Bronchial epithelial cell (primary cell): ENCODE measurements at places on chromosomes 4 and X. TPM values are rescaled to one million over a fixed set of nuclear protein-coding genes. Genes with fewer than 3 reads are reported as not detected.
A peak's percentile ranks its signal among the peaks of the same experiment; 100 is the strongest.

DNA sequence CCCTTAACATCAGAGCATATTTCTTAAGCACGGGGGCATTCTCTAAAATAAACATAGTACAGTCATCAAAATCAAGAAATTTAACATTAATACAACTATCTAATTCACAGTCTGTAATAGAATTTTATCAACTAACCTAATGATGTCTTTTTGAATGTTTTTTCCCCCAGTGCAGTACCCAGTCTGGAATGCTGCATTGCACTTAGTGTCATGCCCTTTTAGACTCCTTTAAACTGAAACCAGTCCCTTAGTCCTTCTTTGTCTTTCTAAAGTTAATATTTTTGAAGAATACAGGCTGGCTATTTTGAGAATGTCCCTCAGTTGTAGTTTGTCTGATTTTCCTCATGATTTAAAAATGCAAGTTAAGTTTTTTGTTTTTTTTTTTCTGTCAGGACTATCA lies 9.5 kb downstream of the ENPEP start:
- DNase-seq = no peak

DNA sequence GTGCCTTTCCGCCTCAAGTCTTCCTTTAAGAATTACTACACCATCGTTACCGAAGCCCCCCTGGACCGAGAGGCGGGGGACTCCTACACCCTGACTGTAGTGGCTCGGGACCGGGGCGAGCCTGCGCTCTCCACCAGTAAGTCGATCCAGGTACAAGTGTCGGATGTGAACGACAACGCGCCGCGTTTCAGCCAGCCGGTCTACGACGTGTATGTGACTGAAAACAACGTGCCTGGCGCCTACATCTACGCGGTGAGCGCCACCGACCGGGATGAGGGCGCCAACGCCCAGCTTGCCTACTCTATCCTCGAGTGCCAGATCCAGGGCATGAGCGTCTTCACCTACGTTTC lies 2.2 kb downstream of the PCDH10 start:
- no peak for DNase-seq

- no peak for DNase-seq
Observed at GRCh38 chr4:183533698-183534097, 28.8 kb downstream of the ING2 start.

DUSP21 gene
- total RNA-seq = not detected in 2 replicates

ETDA gene
- not detected in 2 replicates for total RNA-seq

POU3F4 gene
- not detected in 2 replicates for total RNA-seq

GRCh38 chrX:153598541-153599191 lies at the start of gene CCNQ:
Gene CCNQ, minus strand, starts transcription at chrX:153599139. Its CDS starts 66 bp downstream, at chrX:153599073.
- DNase-seq = no peak

- no peak for DNase-seq
Observed at GRCh38 chr4:119244832-119245231, 32.3 kb downstream of the USP53 start.

DNA sequence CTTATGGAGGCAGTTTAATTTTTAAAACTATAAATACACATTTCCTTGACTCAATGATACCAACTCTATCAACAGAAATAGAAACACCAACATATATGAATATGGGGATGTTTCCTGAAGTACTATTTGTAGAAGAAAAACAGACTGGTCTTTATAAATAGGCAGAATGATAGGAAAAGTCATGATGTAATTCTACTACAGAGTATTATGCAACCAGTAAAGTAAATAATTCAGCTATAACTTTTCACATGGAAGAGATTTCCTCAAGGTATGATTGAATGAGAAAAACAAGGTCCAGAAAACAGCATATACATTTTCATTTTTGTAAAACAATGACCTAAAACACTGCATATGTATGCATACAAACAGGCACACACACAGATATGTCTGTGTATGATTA lies 56.2 kb downstream of the GPRIN3 start:
- DNase-seq = no peak

GRCh38 chr4:155342142-155342541 lies 34.6 kb downstream of the MAP9 start:
- peak; percentile 77 for DNase-seq

CCKAR gene
- total RNA-seq = not detected in 2 replicates

GRCh38 chr4:47838445-47838844 lies 578 bp upstream of the CORIN start:
- peak; percentile 27 for DNase-seq

DGKQ gene
- total RNA-seq = 17.9 and 24.8 TPM in 2 replicates

DNA sequence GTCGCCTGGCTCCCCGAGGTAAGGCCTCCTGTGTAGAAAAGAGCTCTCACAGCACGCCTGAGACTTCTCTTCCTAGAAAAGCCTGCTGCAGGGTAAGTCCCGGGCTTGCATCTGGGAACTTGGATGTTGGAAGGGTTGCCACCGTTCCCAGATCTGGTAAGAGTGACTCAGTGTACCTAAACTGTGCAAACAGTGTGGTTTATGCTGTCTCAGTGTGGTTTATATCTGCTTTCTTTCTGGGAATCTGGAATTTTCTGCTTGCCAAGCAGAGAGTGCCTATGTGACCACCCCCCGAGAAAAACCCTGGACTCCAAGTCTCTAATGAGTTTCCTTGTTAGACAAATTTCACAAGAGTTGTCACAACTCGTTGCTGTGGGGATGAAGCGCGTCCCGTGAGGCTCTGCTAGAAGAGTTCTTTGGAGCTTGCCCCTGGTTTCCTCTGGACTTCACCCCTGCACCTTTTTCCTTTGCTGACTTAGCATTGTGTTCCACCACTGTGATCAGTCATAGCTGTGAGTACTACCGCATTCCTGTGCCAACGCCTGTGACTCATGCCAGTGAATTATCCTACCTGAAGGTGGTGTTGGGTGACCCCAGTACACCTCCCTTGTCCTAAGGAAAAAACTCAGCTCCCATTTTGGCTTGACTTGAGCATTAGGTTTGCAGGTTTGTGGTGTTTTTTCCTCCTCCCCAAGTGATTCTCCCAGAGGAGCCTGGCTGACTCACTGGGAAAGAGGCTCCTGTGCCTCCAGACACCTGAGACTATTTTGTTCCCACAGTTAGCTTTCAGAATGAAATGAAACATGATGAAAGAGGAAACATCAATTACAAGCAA lies 14.5 kb downstream of the SLC2A9 start:
- DNase-seq = peak; percentile 98

LAMP2 gene
- 112 and 118 TPM in 2 replicates for total RNA-seq

DNA sequence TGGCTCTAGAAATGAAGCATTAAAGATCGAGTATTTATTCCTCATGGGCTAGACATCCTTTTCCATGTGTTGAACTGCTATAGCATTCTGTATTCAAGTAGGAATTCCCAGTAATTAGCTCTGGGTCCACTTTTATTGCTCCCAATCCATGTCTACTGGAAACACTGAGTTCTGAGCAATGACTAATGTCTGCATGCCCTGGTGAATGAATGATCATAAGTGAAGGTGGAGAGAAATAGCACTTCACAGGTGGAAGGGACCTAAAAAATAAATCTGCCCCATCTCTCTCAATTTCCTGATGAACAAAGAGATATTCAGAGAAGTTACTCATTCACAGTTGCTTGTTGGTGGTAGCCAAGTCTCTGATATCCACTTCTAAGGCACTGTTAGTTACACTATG lies 34.6 kb upstream of the CXCL8 start:
- DNase-seq = peak; percentile 55

DNA sequence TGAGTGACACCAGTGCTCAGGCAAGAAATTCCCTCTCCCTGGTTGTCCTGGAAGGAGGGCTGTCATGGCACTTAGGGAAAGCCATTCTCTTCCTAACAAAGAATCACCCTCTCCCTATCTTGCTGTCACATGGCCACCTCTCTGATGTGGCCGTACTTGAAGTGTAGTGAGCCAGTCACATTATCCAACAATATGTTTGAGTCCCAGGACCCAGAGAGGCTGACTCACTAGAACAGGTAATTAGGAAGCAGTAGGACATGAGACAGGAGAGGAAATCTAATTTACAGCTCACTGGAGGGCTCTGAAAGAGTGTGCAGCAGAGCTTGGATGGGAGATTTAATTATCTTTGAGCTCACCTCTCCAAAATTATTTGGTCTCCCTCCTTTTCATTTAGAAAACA lies 299.1 kb downstream of the ARHGAP24 start:
- DNase-seq = peak; percentile 35

NAP1L3 gene
- total RNA-seq = not detected in 2 replicates

DNA sequence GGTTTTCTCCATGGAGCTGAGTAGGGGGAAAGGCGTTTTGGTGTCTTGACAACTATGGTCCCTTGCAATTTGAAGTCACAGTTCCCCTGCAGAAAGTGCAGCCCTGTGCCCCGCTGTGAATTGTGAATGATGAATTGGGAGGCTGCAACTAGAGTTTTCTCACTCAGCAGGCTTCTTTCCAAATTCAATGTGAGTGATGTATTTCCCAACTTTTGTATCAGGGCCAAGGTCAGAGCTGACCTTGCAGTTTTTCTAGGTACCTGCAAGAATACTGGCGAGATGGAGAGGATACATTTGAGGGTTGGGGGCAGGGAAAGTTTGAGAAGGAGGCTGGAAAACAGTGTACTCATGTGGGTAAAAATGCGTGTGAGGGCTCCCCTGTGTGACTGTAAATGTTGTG lies 11.7 kb downstream of the PHEX start:
- no peak for DNase-seq

TSPAN7 gene
- 1.1 and 1.3 TPM in 2 replicates for total RNA-seq

DNA sequence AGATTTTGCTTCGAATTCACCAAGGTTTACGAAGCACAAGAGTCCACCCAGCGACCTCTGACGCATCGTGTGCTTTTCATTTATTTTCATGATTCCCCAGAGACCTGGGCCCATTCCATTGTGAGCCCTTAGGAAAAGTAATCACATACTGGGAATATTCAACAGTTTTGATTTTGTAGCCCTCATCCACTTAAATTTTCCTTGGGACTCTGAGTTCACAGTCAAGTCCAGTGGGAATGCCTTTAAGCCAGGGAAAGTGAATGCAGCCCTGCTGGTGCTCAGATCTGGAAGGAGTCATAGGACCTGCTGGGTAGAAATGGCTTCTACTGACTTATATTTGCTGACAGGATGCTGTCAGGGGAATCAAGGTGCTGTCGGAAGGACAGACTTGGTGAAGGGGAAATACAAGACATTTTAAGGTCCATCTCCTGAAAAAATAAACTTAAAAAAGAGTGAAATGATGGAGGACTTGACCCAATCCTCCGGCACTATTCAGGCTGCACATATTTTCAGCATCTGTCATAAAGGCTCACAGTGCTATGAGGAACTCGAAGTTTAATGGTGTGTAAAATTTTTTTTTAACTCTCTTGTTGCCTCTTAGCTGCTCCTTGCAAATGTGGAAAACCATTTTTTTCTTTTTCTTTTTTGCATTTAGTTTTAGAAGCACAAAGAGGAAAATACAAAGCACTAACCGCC lies 204.9 kb downstream of the MID1 start:
- no peak for DNase-seq

DNA sequence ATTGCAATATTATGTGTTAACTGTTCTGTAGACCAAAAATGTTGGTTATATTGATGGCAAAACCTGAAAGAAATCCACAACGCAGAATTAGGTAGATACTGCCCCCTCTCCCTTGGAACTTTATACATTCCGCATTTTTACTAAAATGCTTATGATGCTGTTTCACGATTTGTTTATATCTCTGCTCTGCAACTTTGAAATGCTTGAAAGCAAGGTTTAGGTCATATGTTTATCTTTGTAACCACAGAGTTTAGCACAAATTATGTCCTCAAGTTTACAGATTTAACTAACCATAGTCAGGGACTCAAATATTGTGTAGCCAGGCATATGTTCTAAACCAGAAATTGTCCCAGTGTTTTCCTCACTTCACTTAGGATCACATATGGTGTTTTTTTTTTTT lies 66.1 kb upstream of the H2AZ1 start:
- DNase-seq = no peak
